ENCODE measurements at places on chromosomes 7 and 10.

- DNase-seq: no peak
Observed at GRCh38 chr7:42183547-42183946, 53.5 kb downstream of the GLI3 start.

GRCh38 chr10:13140627-13141190, 20.6 kb upstream of the MCM10 start:
- DNase-seq: no peak

GRCh38 chr7:68015122-68015977, 1018.7 kb downstream of the TYW1 start:
- no peak for DNase-seq

DNA sequence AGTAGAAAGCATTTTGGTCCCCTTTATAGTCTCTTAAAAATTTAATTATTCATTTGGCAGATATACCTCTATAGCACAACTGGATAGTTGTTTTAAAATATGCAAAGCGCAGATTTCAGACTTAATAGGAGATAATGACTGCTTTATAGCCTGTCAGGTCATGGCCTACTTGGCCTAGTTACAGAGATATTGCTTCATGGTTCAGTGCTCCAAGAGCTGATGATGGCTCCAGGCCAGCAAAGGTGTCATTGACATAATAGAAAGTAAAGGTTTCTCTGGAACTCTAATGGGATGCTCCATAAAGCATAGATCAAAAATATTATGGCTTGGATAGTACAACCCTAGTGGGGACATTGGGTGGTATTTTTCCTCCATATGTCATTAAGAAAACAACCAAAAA, 285.7 kb downstream of the NXPH1 start:
- DNase-seq: no peak

DNA sequence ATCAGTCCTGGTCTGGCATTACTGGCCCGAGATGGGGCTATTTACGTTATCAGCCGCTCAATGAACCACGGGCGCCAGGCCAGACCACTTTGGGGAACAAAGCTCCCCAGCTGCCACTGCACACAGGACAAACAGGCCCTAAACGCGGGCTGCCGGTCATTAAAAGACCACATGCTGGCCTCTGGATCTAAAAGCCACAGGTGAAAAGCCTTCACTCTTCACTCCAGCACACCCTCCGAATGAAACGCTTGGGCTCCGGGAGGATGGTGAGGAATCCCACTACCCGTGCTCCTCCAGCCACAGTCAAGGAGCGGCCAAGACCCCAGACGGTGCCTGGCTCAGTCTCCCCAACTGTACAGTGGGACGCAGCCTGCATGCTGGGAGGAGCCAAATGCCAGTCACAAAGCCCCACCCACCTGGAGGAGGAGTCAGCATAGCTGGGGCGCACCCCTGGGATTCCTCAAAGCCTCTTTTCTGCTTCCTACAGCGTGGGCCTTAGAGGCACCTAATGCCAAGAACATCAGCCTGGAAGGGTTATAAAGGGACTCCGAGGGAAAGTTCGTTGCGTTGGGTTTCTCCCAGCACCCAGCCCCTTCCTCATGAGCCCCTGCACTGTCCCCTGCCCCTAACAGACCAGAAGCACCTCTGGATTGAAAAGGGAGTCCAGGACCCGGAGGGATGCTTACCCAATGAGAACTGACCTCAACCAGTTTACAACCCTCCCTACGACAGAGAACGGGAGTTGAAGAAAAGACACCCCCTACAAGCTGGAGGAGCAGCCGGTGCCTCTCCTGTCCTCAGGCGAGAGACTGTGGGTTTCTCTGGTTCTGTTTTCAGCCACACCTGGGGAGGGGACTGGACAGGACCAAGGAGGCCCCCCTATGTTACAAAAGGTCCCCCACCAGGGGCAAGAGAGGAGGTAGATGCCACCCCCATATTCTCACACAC, 4.7 kb downstream of the PDGFA start:
- peak; percentile 34 for DNase-seq

GRCh38 chr7:93142127-93142526, 6.1 kb downstream of the SAMD9L start:
- no peak for DNase-seq

DNA sequence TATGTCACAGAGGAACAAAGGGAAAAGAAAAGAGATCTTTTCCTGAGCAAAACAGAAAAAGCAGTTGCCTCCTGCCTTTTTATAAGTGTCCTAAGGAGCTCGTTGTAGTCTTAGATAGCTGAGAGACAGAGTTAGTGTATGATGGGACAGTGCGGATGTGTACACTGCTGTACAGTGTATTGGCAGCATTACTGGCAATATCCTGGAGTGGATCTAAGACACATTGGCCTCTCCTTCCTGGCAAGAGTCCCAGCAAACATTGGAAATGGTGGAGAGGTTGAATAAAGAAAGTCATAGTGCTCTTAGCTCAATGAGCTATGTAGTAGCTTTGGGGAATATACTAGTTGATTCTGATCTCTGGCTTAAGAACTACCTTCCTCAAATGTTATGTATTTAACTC, 22.7 kb downstream of the GARS1 start:
- no peak for DNase-seq
